ENCODE measurements at places on chromosomes 2 and 18.

- no peak for DNase-seq
Measured at GRCh38 chr2:96547203-96547641, 10.7 kb downstream of the ARID5A start.

GRCh38 chr2:18047896-18048657, 169.6 kb downstream of the KCNS3 start:
- DNase-seq, result no peak

GRCh38 chr2:134460583-134460998, 206.7 kb downstream of the MGAT5 start:
- DNase-seq, result peak; percentile 59

GRCh38 chr2:239056611-239057010, 208.7 kb downstream of the TWIST2 start:
- no peak for DNase-seq

Data from NCI-H510A (cell line).